IPS DF 6.9 (cell line): ENCODE measurements at places on chromosomes 5 and 9.

- no peak for DNase-seq
These were observed 3.6 kb upstream of the LPAR1 start for GRCh38 chr9:111041902-111042301.

DNA sequence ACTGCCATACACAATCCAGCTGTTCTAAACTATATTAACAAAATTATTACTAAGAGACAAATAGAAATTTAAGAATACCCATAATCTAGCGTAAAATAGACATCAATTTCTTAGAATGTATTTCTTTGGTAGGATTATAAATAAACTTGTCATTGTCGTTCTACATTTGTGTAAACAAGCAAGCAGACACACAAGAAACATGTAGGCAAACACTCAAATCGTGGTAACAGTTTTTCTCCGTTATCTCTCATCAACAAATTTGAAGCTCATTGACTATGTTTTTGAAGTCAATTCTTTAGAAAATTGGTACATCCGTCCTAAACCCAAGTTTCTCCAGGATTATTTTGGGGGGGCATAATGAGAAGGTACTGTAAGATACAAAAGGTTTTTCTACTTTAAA lies 832.2 kb downstream of the DTWD2 start:
- DNase-seq, result no peak

GRCh38 chr9:86183229-86184137 lies 76.0 kb downstream of the C9orf153 start:
- DNase-seq, result no peak

- DNase-seq, result no peak
These were observed 4.2 kb downstream of the DMRT3 start for GRCh38 chr9:980640-981039.

DNA sequence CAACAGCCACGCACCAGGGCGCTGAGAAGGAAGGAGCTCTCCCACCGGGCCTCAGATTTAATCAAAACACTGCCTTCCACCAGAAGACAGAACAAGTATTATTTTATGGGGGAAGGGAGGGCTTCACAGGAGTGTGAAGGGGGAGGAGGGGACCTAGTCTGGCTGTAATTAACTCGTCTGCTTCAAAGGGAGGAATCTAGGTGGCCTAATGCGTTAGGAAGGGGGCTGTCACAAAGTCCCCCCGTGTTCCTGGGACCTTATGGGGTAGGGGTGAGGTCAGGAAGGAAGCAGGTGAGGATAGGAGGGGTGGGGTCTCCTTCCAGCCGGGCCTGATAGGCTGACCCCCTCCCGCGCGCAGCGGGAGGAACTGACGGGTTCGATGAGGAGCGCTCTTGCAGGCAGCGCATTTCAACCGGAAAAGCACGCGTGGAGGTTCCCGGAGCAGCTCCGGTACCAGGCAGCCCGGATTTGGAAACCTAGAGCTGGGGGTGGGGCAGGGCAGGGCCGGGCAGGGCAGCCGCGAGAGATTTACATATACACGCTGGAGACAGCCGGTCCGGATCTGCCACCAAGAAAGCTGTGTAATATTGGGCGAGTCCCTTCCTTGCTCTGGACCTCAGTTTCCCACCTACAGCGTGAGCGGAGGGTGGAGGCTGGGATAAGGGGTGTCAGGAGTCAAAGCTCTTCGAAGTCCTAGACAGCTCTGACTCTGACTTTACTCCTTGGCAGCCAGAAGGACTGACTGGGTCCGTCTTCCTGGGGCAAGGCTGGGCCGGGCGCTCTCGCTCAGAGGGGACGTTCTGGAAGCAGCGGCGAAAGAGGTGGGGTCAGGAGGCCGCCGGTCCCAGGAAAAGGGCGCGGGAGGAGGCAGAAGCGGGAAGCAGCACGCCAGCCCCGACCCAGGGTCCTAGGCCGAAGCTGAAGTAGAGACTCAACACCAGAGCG lies 1.8 kb downstream of the SHB start:
- DNase-seq, result no peak

- DNase-seq, result no peak
These were observed 115.6 kb upstream of the ALDH1B1 start for GRCh38 chr9:38276771-38277439.

- DNase-seq, result no peak
These were observed 5.7 kb downstream of the NAIF1 start for GRCh38 chr9:128061275-128061960.

GRCh38 chr5:84779186-84779585 lies 394.5 kb upstream of the EDIL3 start:
- DNase-seq, result no peak

DNA sequence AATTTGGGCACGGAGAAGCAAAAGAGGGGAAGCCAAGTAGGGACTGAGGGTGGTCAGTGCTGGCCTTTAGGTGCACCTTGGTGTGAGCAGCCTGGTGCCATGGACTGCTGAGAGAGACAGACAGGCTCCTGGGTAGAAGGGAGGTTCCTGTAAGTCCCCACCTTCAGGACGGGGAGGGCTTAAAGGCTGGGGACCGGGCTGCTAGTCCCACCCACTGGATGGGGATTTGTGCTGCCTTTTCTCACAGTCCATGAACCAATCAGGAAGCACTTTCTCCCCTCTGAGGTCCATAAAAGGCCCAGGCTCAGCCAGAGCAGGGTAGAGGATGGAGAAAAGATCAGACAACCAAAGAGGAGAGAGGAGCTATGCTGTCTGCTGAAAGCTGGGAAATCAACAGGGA lies 15.2 kb downstream of the CDC25C start:
- no peak for DNase-seq

DNA sequence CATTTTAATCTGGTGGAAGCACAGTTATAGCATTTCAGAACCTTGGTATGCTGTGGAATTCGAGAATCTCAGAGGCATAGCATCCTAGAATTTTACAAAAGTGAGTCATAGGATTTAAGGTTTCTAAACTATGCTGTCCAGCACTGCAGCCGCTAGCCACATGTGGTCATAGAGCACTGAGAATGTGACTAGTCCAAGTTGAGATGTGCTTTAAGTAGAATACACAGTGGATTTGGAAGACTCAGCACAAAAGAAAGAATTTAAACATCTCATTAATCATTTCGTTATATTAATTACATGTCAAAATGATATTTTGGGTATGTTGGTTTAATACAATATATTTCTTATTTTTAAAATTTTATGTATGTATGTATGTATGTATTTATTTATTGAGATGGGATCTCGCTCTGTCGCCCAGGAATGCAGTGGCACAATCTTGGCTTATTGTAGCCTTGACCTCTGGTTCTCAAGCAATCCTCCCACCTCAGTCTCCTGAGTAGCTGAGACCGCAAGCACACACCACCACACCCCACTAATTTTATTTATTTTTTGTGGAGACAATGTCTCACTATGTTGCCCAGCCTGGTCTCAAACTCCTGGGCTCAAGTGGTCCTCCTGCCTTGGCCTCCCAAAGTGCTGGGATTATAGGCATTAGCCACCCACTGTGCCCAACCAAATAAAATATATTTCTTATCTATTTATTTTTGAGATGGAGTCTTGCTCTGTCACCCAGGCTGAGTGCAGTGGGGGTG lies 20.4 kb upstream of the RPS14 start:
- no peak for DNase-seq

GRCh38 chr5:102946971-102947370 lies 173.0 kb downstream of the GIN1 start:
- DNase-seq, result no peak

GRCh38 chr5:146690880-146691355 lies 174.9 kb upstream of the GPR151 start:
- no peak for DNase-seq

DNA sequence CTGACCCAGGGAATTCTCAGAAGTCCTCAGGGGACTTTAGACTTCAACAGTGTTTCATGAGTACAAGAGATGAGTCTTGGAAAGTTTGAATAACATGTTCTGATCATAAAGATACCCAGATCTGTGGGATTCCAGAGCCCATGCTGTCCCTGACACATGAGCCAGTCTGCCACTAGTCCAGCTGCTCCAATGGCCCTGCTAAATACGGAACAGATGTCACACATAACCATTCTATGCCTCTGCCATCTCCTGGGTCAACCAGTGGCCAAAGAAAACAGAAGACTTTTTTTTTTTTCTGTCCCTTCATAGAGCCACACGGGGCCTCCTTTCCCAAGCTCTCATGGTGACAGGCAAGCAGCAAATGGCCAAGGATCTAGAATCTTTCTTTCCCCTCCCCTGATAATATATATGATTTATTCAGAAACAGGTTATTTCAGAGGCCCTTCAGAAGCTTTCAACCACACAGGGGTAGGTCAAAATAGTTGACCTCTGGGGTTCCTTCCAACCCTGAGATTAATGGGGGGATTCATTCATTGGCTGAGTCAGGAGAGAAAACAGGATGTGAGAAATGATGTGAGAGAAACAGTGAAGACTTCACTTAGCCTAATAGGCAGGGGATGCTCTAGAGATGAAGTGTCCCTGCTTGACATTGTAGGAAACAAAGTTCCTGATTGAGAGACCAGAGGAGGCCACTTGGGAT lies 367.7 kb downstream of the CDK5RAP2 start:
- no peak for DNase-seq

- peak; percentile 5 for DNase-seq
These were observed 4.0 kb upstream of the RANBP3L start for GRCh38 chr5:36305571-36306326.

- no peak for DNase-seq
These were observed 97.4 kb upstream of the CLINT1 start for GRCh38 chr5:157956271-157956885.

- DNase-seq, result no peak
These were observed 508.1 kb downstream of the ZNF608 start for GRCh38 chr5:124238350-124238749.

DNA sequence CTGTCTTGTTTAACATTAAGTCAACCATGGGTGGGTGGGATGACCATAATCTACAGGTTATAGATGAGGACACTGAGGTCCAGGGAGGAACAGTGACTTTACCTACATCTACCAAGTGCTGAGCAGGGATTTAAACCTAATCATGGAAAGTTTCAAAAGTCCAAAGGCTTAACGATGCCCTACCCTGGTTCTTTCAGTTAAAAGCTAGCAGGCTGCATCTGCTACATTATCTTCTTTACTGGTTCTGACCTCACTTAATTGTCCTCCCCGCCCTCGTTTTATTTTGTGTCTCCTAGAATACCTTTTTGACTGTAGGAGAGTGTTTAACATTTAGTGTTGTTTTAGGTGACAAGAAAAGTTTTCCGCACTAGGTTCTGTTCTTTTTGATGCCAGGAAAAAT lies 735.2 kb downstream of the TLR4 start:
- DNase-seq, result no peak

DNA sequence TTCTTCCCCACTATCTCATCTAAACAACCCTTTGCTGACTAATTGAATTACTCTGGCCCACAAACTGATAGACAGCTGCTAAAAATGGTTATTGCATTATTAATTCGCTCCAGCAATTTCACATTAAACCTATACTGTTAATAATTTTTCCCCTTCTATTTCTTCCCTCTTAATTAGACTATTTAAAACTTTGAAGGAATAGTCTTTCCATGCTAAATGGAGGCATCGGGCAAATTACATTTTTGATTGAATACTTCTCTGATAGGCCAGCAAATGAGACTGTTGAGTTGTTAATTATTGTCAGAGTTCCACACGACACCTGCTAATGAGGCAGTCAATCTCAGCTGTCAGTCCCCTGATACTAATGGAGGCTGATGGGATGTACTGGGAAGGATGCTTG lies 242.5 kb downstream of the TRIM32 start:
- no peak for DNase-seq

DNA sequence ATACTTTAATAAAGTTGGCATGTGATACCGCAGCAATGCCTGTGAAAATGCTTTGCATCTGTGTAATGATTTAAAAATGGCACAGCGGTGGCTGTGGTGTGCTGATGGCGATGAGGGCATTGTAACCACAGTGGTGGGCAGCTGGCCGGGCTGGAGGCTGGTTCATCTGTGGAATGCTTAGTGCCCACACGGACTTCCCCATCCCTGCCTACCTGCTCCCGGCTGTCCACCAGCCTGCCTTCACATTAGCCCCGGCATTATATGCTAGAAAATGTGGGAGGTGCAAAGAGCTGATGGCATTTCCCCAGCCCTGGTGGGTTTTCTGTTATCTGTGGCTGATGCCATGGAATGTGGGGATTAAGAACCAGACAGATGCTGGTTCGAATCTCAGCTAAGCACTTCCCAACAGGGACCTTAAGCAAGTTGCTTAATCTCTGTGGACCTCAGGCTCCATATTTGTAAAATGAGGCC lies 2.9 kb upstream of the NDST1 start:
- DNase-seq, result no peak

DNA sequence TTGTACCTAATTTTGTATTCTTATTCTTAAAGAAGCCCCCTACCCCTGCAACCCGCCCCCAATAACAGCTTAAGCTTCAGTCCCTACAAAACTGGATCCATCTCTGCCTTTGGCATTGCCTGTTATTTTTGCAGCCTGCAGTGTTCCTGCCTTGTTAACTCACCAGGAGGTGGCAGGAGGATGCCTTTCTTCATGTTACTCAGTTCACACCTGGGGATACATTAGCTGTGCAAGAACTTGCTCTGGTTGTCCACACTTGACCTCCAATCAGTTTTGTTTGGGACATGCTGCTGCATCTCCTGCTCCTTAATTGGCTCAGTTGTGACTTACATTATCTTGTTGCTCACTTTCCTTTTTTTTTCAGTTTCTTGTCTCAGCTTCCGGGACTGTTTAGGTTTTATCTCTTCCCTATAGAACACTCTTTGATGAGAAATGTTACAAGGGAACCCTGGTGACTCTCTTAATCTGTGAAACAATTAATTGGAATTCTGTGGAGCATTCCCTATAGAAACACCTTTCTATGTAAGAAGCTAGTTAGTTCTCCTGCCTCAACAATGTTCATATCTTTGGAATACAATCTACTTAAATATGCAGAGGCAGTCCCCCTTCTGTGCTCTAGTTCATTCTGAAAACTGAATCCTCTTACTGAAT lies 467.7 kb upstream of the ACO1 start:
- peak; percentile 27 for DNase-seq

- no peak for DNase-seq
These were observed 15.6 kb downstream of the MTX3 start for GRCh38 chr5:79975422-79975821.

DNA sequence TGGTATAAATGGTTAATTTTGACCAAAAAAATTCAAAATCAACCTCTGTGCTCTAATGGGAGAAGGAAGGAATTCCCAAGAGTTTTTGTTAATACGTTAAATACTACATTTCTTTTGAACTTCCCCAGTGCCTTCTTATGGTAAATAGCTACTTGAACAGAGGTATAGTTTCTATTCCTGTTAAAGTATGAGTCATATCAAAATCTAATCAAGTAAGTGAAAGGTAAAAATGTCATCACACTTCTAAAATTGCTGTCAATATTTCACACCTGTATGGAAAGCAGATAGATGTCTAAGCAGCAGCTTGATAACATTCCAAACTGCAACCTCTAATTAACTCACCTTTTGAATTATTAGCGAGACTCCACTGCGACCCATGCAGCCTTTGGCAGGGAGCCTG lies 214.1 kb upstream of the MEF2C start:
- DNase-seq, result no peak

DNA sequence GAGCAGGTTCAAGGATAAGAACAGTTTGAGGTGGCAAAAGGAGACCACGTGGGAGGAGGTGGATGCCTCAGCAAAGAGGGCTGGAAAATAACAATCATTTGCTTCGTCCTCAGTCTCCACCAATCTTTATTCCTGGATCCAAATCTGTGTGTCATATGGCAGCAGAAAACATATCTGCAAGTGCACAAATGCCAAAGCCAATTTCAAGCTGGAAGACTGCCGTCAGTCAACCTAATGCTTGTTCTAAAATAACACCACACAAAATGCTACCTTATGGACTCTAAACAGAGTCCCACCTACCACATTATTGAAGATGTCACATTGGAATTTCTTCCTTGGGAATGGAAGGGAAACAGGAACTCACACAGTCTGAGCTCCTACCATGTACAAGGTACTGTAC lies 129.1 kb downstream of the CDK5RAP2 start:
- DNase-seq, result no peak

GRCh38 chr9:127056446-127056845 lies 66.0 kb downstream of the ANGPTL2 start:
- no peak for DNase-seq
